Cardiac fibroblast (primary cell): ENCODE measurements at places on chromosomes 6 and 20.
A peak's percentile ranks its signal among the peaks of the same experiment; 100 is the strongest.

- DNase-seq, result peak; percentile 58
Measured at GRCh38 chr6:72811971-72812421, 190.1 kb downstream of the KCNQ5 start.

GRCh38 chr20:58649288-58650180, 1.5 kb upstream of the STX16 start:
- DNase-seq, result no peak

DNA sequence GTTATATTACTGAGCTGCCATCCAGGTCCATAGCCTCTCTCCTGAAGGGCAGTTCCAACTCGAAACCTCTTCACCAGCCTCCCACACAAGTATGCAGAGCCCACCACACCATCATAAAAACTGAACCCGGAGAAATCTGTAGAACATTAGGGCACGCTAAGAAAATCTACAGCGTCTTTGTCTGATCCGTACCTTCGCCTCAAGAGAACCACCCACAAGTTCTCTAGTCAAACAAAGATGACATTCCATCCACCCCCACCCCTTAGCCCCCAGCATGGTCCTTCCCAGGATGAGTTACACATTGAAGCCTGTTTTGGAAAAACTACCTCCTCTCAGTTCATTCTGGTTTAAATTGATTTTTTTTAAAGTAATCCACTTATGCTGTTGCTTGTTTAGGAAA, 219.7 kb downstream of the ZMYND8 start:
- DNase-seq, result no peak

GRCh38 chr6:133814797-133815196, 74.1 kb upstream of the TCF21 start:
- DNase-seq, result peak; percentile 85

DNA sequence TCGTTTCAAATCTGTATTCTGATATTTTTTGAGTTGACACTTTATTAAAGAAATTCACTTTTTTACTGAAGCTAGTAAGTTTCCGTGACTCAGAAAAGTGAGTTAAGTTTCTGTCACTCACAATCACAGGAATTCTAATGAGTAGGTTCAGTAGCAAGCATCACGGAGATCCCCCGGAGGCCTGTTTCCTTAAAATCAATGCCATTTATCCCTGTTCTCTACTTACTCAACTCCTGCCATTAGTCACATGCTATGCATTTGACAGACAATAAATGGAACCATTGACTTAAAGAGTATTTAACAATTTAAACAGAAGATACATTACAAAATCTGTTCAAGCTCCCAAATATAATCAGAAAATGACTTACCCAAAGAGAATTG, 9.1 kb downstream of the SLC18B1 start:
- no peak for DNase-seq

DNA sequence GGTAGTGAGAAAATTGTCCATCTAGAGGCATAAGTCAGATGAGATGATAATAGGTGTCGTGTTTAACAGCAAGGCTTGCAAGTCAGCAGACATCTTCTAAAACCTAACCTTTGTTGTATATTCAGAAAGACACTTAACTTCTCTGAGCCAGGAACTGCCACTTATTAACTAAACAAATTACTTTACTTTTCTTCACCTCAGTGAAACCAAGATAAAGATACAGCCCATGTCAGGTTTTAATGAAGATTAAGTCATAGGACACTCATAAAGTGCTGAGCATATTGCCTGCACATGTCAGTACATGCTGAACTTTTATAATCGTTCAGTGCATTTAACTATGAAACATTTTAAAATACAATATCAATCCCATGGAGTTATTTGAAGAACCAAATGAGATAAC, 286.8 kb downstream of the NKAIN2 start:
- DNase-seq, result no peak

DNA sequence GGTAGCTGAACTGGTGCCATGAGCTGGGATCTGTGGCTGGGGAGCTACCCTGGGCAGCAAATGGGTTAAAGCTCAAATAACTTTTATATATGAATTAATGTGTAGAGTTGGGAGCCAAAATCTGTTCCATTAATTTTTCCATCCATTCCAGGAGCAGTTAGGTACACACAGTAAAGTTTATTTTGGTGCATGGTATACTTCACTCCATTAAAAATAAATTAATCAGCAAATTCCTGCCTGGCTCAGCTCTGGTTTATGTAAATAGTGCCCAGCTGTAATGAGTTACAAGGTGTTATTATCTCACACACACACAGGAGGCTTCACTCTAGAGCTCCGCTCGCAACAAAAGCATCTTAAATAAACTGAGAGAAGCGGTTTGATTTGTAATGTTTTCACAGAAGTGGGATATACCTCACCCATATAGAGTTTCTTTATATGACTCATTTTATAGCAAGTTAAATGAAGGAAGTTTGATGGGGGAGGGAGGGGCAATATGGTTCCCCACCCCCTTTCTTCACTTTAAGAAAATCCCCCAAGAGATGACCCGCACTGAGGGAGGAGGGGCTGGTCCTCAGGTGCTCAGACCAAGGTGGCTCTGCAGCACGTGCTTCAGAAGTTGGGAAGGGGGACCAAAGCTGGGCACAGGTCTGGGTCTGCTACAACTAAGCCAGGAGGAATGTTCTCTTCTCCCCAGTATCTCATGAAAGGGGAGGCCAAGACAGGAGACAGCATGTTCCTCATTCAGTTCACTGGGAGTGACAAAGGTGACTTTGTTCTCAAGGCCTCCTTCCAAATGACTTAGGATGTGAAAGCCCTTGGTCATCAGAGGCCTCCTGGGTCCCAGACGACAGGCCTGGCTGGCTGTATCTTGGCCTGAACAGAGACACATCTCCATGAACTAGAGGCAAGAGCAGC, 10.5 kb upstream of the FAM83C start:
- peak; percentile 62 for DNase-seq

- peak; percentile 93 for DNase-seq
Measured at GRCh38 chr6:148760568-148761526, 14.0 kb downstream of the UST start.

DNA sequence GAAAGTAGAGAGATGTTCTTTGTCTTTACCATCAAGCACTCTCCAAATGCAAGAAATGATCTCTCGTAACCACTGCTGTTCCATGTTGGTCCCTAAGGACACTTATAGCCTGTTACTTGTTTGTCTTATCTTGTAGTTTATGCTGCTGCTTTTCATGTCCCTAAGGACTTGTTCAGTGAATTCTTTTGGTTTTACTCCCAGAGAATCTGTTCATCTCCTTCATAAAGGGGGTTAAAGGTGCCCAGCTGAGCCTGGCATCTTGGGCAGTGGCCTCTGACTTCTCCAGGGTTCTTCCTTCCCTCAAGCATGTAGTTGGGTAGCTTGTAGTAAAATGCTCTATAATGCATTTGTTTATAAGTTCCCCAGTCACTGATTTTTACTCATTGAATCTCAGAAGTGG, 864 bp upstream of the PKIG start:
- no peak for DNase-seq

GRCh38 chr20:49283703-49284625, 6.1 kb upstream of the ZNFX1 start:
- DNase-seq, result no peak

GRCh38 chr20:59776059-59776603, 157.3 kb downstream of the SYCP2 start:
- no peak for DNase-seq

DNA sequence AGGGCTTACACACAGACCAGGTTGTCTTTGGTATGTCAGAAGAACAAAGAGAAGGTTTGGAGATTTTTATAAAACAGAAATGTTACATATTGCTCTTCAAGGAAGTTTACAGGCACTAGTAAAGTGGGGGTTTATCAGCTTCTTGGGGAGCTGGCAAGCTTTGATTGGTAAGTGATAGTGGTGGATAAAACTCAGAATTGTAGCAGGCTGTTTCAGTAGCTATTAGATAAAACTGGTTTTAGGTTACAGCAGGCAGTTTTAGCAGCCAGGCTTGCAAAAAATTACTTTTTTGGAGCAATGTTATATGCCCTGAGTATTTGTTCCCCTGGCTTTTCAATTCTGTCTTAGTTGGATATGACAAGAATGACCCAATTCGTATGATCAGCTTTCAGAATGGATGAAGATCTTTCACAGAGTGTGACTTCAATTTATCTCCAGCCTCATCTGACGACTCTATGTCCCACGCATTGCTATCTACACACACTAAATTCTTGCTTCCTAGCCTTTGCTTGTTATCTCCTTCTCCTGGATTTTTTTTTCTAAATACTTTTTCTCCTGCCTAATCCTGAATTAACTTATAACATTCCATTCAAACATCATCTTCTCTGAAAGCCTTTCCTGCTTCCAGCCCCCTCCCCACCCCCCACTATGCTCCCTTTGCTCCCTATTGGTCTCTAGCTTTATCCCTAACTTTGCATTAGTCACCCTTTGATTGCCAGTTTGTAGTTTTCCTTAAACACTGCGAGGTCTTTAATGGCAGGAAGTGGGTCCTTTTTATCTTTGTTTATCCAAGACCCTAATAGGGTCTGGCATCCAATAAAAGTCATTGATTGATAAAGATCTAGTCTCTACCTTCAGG, 1.0 kb upstream of the TOMM34 start:
- DNase-seq, result no peak

DNA sequence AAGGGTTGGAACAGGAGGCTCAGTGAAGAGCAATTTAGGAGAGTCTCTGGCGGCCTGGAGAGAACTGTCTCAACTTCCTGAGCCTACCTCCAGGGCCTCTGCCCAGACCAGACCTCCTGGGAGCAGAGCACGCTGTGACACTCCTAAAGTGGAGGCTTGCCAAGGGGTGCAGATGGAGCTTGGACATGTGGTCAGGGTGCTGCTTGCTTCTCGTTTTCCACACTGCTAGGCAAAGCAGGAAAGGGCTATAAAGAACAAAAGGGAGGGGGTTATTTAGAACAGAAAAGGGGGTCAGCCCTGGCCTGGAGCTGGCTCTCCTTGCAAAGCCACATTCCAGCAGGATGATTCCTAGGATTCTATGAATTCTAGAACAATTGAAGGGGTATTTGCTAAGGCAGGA, 145.7 kb upstream of the GGTLC1 start:
- DNase-seq, result no peak

DNA sequence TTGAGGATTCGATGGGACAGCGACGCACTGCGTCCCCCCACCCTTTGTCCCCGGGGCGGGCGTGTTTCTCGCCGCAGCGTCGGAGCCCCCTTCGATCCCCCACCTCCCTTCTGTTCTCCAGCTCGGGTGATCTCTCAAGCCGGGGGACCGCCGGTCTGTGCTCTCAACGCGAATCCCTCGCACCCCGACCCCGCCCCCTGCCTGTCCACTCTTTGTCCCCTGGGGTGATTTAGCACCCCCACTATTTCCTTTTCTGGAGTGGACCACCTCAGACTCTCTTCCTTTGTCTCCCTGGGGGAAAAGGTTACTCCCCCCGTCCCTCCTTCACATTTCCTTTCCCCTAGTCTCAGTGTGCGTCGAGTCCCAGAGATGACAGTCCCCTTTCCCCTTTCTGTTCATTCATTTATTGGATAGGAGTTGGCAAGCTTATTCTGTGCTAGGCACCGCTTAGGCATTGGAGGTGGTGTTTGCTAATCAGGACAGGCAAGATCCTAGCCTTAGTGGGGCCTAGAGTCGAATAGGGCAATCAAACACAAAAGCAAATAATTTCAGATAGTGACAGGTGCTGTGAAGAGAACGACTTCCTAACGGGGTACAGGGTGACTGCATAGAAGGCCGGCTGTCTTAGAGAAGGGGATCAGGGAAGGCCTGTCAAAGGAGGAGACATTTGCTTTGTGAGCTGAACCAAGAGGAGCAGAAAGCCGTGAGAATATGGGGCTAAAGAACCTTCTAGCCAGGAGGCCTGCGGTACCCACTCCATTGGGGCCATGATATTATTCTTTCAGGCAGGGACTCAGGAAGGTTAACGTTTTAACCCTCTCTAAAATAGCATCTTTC, 741 bp downstream of the PTPN1 start:
- DNase-seq, result no peak

- DNase-seq, result no peak
Measured at GRCh38 chr20:11492386-11492785, 425.3 kb upstream of the BTBD3 start.

DNA sequence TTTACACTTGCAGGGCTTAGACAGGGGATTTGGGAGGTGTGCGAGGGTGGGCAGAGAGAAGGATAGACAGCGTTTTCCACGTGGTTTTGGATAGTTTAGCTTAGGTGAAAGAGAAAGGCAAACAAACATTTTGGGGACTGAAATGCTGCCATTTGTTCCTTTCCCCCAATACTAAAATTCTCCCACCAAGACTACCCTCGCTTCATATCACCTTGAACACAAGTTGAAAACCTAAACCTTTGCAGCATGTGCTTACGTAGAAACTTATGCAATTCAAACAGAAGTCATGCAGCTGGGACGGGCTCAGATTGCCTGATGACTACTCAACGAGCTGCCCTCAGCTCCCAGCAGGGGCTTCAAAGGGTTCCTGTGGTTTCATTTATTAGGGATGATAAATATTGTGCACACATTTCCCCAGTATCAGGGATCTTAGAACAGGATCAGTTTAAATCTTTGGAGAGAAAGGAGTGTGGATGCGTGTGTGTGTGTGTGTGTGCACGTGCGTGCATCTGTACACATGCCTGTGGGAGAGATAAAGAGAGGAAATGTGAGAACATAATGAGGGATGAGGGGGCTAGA, 77.3 kb downstream of the SLC22A23 start:
- DNase-seq, result no peak

GRCh38 chr20:18031888-18032509, 25.7 kb downstream of the OVOL2 start:
- no peak for DNase-seq

DNA sequence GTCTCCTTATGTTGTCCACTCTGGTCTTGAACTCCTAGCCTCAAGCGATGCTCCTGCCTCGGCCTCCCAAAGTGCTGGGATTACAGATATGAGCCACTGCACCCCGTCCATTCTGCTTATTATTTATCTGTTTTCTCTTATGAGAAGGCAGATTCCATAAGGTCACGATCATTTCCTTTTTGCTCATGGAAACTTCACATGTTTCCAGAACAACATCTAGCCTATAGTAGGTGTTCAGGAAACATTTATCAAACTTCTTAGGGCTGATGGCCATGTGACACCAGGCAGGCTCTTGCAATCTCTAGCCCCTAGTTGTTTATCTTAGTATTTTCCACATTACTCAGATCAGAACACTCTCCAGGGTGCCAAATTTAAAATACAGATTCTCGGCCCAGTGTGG, 61.2 kb downstream of the ZFP64 start:
- peak; percentile 32 for DNase-seq

DNA sequence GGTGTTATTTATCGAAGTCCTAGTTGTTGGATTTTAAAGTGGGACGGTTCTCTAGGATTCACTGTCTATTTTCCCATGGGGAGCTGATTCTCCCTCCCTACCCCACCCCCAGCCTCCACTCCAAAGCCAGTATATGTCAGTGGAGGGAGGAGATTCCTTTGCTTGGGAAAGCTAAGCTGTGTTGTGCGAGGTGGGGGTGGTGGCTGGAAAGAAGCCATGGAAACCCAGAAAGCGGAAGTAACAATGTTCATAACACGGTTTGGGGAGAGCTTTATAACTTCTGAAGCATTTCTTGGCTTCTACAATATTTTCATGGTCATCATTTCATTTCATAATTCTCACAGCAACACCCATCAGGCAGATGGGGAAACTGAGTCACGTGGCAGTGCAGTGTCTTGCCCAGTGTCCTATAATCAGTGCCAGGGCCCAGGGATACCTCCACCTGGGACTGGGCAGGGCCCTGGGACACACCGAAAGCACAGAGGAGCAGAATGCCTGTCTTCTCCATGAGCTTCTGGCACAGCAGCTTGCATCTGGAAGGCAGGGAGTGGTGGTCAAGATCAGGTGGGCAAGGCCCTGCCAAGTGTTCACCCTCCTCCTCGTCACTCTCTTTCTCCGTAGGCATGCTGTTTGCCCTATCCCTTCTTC, 4.5 kb downstream of the SUN5 start:
- peak; percentile 43 for DNase-seq
